ENCODE measurements at places on chromosomes 1 and 21.

- DNase-seq, result no peak
These were observed 14.1 kb upstream of the TNR start for GRCh38 chr1:175757381-175758015.

GRCh38 chr1:174448531-174448883 is 743 bp downstream of the GPR52 start:
- no peak for DNase-seq

GRCh38 chr1:3761296-3762010 is 9.2 kb downstream of the CCDC27 start:
- no peak for DNase-seq

GRCh38 chr1:183218971-183219615 is 33.0 kb downstream of the LAMC2 start:
- DNase-seq, result peak; percentile 68

- no peak for DNase-seq
These were observed 500.8 kb upstream of the PBX1 start for GRCh38 chr1:164058198-164058597.

DNA sequence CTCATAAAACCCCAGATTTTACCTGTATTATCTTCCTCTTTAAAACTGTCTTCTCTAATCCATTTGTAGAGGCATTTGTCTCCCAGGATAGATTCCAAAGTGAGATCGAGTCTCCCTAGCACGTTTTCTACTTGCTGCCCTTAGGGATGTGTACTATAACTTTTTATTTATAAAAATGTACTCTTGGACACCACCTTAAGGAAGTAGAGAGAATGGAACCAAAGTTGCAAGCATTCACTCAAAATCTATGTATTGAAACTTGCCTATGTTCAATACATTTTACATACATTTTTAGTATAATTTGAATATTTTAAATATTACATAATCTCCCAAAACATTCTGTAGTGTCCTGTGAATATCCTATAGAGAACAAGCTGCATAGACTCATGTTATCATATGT is 842 bp upstream of the SPRR2A start:
- DNase-seq, result no peak

- DNase-seq, result peak; percentile 61
These were observed 44.9 kb downstream of the CHAF1B start for GRCh38 chr21:36429947-36430546.

DNA sequence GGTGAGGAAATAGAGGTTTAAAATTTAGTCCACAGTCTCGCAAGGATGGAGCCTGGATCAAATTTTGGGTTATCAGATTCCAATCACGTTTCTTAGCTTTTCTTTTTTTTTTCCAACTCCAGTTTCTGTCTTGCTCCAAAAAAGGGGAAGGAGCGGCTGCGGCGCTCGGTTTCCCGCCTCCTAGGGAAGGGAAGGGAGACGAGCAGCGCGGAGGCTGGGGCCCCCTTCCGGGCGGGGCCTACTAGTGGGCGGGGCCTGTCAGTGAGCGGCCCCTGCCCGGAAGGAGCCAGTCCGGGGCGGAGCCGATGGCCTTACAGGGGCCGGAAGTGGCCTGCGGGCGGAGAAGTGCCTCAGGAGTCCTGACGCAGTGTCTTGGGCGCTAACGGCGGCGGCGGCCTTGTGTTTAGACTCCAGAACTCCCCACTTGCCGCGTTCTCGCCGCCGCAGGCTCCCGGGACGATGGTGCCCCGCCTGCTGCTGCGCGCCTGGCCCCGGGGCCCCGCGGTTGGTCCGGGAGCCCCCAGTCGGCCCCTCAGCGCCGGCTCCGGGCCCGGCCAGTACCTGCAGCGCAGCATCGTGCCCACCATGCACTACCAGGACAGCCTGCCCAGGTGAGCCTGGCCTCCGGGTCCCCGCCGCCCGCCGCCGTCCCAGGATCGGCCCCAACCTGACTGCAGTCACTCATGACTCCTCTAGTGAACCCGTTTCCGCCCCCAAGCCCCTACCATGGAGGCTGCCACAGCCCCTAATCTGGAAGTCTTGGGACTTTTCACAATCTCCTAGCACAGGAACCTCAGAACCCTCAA is at the start of gene CPT2:
Gene CPT2, plus strand, starts transcription at position 340 of the 806 bp plus-strand sequence. Its CDS starts 120 bp downstream, at position 460.
- DNase-seq, result peak; percentile 94

- no peak for DNase-seq
These were observed 11.2 kb upstream of the IGSF3 start for GRCh38 chr1:116678732-116679090.

- DNase-seq, result no peak
These were observed 67.8 kb downstream of the FASLG start for GRCh38 chr1:172726740-172727139.

DNA sequence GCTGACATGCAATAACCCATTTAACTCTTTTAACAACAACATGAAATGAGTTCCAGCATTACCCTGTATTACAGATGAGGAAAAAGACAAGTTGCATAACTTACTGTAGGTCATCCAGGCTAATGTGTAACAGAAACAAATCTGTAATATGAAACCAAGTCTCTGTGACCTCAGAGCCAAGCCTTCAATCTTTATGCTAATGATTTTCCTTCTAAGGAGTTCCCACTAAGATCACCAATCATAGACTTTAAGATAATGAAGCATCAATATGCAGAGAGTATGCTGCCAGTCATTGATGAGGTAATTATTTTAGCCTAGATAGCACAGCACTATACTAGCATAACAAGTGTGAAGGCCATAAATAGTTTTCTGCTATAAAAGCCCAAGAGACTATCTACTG is 35.6 kb upstream of the RNPC3 start:
- no peak for DNase-seq

DNA sequence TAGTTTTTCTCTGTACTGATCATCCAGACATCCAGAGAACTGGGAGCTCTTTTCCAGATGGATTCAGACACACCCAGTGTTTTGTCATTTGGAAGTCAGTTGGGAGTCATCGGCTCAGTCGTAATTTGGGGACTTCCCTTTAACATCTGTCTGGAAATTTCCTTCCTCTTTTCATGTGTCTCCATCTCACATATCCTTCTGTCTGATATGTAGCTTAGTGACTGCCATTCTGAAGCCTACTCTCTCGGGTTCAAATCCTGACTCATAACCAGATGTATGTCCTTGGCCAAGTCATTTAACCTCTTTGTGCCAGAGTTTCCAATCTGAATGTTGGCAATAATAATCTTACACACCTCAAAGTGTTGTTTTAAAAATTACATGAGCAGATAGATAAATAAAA is 3.0 kb downstream of the MORC3 start:
- no peak for DNase-seq

GRCh38 chr1:2441746-2442145 is 29.4 kb upstream of the PEX10 start:
- no peak for DNase-seq

GRCh38 chr1:61439234-61439633 is 285.7 kb downstream of the TM2D1 start:
- no peak for DNase-seq

- DNase-seq, result no peak
These were observed 32.6 kb downstream of the UBE4B start for GRCh38 chr1:10065344-10065685.

- no peak for DNase-seq
These were observed 156.5 kb upstream of the ZNHIT6 start for GRCh38 chr1:85864727-85865126.

DNA sequence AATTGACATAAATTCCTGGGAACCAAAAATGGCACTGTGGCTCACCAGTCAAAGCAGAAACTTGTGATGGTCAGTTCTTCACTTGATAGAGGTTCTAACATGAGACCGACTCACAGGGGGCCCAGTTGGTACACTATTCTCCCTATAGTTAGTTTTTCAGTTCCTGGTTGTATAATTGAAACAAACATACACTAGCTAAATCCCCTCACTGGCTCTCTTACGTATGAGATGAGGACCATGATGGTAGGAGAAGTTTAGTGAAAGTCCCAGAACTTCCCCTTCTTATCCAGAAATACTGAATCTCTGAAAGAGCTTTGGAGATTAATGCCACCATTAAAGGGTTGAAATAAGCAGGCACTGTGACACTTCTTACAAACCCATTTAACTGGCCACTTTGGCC is 2.8 kb upstream of the S100B start:
- no peak for DNase-seq

DNA sequence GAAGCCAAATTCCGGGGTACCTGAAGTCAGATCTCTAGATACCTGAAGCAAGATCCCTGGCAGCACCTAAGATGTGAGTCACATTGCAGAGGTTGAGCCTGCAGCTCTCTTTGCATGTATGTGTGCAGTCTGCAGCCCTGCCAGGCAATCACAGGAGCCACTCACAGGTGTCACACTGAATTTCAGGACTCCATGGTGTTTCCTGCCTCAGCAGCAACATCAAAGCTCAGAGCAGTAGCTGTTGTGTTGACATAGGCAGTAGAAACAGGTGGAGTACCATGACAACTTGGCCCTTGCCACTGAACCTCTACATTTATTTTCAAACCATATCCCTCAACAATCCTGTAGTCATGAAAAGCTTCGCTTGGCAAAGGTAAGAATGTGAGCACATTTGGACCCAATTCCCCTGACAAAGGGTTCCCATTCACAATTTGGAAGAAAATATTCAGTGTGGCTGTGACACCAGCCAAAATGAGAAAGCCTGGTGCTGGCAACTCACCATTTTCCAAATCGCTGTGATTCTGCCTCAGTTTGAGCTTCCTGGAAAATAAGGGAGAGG is 419.8 kb upstream of the NFIA start:
- no peak for DNase-seq

DNA sequence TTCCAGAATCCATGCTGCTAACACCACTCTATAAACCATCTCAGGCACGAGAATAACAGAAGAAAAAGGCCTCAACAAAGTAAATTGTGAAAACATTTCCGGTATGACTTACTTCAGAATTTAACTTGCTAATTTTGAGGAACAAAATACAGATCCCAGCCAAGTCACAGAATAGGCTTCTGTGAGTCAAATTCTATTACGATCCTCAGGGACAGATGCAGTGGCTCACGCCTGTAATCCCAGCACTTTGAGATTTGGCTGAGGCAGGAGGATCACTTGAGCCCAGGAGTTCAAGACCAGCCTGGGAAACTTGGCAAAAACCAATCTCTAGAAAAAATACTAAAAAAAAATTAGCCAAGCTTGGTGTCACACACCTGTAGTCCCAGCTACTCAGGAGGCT is 8.8 kb upstream of the CCDC27 start:
- no peak for DNase-seq

DNA sequence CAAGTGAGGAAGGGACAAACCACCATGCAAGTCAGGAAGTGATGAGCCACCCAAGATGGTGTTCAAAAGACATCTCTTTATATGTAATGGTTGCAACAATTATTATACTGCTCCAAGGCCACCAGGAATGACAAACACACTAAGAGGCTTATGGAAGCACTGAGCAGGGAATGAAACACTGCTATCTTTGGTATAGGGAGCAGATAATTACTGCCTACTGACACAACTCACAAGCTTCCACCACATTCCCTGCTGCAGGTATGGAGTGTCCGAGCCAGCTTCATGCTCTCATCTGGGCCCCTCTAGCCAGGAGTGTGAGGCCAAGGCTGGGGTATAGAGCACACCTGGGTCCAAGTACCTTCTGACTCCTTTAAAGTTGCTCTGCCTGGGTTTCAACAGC is 371.4 kb downstream of the HHAT start:
- no peak for DNase-seq

DNA sequence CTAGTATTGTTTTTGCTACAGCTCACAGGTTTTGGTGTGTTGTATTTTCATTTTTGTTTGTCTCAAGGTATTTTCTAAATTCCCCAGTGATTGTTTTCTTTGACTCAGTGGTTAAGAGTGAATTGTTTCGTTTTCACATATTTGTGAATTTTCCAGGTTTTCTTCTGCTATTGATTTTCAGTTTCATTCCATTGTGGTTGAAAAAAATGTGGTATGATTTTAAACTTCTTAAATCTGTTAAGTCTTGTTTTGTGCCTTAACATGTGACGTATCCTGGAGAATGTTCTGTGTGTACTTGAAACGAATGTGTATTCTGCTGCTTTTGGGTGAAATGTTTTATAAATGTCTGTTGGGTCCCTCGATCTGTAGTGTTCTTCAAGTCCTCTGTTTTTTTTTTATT is 117.9 kb downstream of the KIF26B start:
- no peak for DNase-seq

DNA sequence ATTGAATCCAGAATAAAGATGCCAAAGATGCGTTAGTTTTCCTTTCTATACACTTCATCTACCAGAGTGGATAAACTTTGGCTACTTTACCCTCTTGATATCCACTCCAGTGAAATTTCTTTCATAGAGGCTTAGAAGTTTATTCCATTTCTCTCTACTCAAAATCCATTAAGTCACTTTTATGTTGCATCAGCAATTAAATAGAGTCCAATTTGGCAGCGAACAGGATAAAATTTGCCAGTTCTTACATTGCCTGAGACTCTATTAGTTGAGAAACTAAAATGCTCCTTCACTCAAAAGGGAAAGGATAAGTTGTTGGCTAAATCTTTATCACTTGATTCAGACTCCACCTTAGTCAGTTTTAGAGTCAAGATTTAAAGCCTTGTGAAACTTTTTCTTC is 57.9 kb downstream of the ACBD6 start:
- no peak for DNase-seq

DNA sequence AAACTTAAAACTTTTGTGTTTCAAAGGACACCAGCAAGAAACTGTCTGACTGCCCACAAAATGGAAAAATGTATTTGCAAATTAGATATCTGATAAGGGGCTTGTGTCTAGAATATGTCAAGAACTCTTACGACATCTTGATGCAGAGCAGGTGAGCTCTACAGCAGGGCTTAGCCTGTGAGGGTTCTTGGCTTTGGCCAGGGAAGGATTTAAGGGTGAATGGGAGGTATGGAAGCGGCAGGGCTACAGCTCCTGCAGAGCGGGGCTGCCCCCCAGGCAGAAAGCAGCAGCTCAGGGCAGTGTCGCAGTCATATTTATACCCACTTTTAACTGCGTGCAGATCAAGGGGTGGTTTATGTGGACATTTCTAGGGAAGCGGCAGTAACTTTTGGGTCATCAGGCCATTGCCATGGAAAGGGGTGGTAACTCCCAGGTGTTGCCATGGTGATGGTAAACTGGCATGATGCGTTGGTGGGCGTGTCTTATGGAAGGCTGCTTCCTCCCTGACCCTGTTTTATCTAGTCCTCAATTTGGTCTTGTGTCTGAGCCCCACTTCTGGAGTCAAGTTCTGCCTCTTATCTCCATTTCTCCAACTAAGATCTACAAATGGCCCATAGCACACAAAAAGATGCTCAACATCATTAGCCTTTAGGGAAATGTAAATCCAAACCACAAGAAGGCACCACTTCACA is 23.2 kb downstream of the MORN1 start:
- no peak for DNase-seq

DNA sequence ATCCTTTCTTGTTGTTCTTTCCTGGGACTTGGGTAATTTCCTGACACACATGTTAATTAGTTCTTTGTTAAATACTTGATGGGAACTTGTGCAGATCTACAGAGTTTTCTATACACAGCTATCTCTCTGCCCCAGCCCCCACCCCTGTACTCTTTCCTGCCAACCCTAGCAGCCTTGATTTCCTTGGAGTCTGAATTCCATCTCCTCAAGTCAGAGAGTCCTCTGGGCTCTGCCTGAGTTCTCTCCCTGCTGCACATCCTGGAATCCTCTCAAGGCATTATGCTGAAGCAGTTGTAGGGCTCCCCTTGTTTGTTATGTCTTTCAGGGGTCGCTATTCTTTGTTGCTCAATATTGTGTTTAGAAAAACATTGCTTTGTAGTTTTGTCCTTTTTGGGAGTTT is 384.7 kb downstream of the RPS6KC1 start:
- DNase-seq, result no peak
